H7 (cell line): ENCODE measurements at places on chromosomes 7 and 10. TPM values are rescaled to one million over a fixed set of nuclear protein-coding genes. Genes with fewer than 3 reads are reported as not detected.

DNA sequence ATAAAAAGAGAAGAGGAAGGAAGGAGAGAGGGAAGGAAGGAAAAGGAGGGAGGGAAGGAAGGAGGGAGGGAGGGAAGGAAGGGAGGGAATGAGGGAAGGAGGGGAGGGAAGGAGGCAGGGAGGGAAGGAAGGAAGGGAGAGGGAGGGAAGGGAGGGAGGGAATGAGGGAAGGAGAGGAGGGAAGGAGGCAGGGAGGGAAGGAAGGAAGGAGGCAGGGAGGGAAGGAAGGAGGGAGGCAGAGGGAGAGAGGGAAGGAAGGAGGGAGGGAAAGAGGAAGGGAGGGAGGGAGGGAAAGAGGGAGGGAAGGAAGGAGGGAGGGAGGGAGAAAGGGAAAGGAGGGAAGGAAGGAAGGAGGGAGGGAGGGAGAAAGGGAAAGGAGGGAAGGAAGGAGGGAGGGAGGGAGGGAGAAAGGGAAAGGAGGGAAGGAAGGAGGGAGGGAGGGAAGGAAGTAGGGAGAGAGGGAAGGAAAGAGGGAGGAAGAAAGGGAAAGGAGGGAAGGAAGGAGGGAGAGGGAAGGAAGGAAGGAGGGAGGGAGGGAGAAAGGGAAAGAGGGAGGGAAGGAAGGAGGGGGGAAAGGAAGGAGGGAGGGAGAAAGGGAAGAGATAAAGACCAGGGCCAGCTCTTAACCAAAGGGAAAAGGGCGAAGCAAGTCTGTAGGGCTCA, 5.7 kb upstream of the LAT2 start:
- no peak for DNase-seq

GRCh38 chr10:100114976-100115770, 33.5 kb upstream of the CPN1 start:
- peak; percentile 53 for DNase-seq

- no peak for DNase-seq
Observed at GRCh38 chr7:82183634-82184033, 259.9 kb downstream of the CACNA2D1 start.

Gene LRRC61
- total RNA-seq = 38.3 and 39.4 TPM in 2 replicates

- DNase-seq = peak; percentile 25
Observed at GRCh38 chr7:131653418-131654248, 97.2 kb upstream of the PODXL start.

Gene CPXM2
- 2.9 and 3.1 TPM in 2 replicates for total RNA-seq

DNA sequence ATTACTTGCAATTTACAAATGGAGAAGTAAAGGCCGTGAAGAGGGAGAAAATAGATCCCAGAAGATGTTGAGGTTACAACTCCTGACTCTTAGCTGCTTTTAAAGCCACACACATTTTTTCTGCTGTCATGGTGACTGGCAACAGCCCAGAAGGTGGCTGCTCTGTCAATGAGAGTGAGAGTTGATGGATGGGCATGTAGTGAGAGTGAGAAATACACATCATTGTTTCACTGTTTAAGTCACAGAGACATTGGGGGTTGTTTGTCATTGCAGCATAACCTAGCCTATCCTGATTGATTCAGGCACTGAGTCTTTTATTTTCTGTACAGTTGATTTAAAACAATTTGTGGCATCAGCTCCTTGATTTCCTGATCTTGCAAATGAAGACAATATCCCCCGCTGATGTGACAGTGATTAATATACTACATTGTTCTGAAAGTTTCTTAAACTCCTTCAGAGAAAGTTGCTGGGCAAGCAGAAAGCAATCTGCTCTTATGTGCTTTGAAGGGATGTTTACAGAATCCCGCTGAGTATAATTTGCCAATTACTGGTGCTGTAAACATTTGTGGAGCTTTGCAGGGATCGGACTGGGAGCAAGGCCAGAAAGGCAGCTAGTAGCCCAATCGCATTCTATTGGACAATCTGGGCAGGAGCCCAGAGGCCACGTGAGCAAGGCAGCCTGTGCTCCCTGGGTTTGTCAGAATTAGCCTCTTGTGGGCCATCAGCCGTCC, 229.6 kb downstream of the PRPF18 start:
- DNase-seq = no peak

GRCh38 chr7:66362136-66362535, 157.0 kb downstream of the TPST1 start:
- DNase-seq = no peak

DNA sequence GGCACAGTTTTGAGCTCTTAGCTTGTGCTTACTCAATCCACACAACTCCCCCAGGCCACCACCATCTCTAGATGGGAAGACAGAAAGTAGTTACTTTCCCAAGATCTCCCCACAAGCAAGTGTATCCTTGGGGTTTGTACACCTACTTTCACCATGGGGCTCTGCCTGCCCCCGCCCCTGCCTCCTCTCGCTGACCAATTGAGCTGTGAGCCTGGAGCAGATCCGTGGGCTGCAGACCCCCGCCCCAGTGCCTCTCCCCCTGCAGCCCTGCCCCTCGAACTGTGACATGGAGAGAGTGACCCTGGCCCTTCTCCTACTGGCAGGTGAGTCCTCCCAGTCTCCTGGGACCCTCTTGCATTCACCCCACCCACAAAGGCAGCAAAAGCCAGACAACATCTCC, 2.0 kb downstream of the FXYD4 start:
- DNase-seq = peak; percentile 48

- DNase-seq = no peak
Observed at GRCh38 chr7:98329791-98330373, 48.4 kb downstream of the BRI3 start.
